ENCODE measurements at places on chromosomes 6 and 20. TPM values are rescaled to one million over a fixed set of nuclear protein-coding genes. Genes with fewer than 3 reads are reported as not detected.

Gene MAFB
- total RNA-seq: 81.5 TPM

Gene SLC16A10
- total RNA-seq: 31.6 TPM

- DNase-seq: no peak
Measured at GRCh38 chr6:112946051-112946450, 598.9 kb downstream of the RFPL4B start.

Gene LCA5
- 1.3 TPM for total RNA-seq

Gene MPIG6B
- total RNA-seq: 4.5 TPM

DNA sequence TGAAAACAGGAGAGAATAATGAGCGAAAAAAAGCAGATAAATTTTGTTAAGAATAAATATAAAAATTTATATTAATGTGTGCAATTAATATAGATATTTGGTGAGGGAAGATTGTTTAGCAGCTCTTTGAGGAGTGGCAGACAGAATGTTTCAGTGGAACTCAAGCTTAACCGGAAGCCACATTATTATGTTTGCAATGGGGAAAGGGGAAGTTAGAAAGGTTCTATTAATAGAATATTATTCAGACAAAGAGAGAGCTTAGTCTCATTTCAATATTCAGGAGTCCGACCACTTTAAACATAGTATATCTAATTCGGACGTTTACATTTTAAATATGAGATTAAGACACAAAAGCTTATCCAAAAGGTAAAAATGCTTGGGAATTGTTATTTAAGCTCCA lies 81.6 kb upstream of the KHDRBS2 start:
- DNase-seq: no peak

- no peak for DNase-seq
Measured at GRCh38 chr20:62815066-62815991, 1.5 kb upstream of the COL9A3 start.

Gene TBP
- 23.8 TPM for total RNA-seq

Gene PRDM13
- total RNA-seq: not detected

GRCh38 chr6:10033223-10033829 lies 381.5 kb downstream of the TFAP2A start:
- DNase-seq: no peak

DNA sequence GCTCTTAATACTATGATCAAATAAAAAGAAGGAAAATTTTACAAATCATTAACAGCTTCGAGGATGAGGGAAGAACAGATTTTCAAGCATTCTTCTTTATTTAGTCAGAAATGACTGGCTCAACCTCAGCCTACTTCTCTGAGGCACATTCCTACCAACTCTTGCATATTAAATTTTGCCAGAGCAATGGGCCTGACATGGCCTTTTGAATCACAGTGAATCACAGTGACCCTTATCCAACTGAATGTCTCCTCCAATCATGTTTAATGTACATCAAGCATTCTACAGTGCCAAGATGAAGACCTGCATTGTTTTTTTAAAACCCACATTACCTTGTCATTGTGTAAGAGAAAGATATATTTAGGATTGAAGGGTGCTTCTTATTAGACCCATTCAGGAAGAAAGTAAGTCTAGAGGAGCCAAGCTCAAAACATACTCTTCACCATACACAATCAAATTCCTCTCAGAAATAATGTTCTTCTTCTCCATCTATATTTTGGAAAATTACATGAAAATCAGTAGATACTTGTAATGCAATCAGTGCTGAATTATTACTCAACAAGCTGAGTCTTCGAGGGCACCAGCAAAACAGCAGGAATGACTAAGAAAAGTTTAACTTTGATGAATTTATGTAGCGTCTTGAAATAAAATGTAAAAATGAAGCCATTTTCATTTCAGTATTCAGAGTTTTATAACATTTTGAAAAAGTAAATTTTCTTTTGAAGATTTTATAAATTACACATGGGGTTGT lies 44.1 kb upstream of the MOXD1 start:
- no peak for DNase-seq

DNA sequence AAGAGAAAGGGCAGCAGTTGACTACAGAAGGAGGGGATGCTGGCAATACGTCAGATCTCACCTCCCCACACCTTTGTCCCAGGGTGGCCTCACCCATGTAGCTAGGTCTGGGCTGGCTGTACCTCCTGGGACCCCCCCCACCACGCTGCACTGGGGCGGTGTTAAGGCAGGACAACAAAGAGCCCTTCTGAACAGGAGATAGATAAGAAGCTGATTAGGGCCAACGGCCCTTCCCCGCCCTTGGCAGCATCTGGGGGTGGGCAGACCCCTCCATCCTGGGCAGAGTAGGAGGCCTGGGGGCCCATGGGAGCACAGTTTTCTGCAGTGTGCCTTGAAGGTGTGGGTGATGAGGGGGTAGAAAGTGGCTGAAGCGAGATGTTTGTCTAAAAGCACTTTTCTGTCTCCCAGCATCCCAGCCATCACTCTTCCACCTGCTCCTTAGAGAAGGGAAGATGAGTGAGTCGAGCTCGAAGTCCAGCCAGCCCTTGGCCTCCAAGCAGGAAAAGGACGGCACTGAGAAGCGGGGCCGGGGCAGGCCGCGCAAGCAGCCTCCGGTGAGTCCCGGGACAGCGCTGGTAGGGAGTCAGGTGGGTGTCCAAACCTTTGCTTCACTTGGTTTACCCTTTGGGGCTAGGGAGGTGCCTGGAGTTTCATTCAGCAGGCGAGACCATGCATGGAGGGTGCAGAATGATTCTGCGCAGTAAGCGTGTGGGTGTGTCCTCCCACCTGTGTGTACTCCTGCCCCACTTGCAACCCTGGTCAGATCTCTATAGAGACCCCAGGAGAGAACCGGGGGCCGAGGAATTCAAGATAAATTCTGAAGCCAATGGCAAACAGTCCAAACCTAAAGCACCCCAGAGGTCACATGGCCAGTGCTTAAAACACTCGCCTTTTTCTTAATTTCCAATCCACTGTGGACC lies 3.9 kb downstream of the HMGA1 start:
- DNase-seq: no peak

- DNase-seq: no peak
Measured at GRCh38 chr6:70409216-70409615, 4.1 kb upstream of the FAM135A start.

Gene BCAS1
- total RNA-seq: 2.1 TPM

- no peak for DNase-seq
Measured at GRCh38 chr6:73558624-73559398, 38.0 kb upstream of the EEF1A1 start.

GRCh38 chr6:30769088-30769852 lies 24.9 kb upstream of the IER3 start:
- no peak for DNase-seq

DNA sequence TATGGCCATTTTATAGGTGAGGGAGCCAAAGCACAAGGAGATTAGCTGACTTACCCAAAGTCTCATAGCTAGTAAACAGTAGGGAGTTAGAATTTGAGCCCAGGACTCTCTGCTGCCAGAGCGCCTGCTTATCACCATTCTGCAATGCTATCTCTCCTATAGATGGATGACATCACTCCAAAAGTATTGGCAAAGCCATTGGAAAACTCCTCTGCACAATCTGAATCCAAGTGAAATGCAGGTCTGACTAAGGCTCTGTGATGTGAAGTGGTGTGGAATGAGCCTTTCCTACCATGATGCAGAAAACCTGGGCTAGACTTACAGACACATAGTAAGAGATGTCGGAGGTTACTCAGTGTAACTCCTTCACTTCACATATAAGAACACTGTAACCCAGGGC lies 106.3 kb downstream of the GRM1 start:
- DNase-seq: no peak

Gene KCNK15
- total RNA-seq: 1.4 TPM

Gene TMEM244
- not detected for total RNA-seq

Gene LHFPL5
- not detected for total RNA-seq

Gene LRRC73
- total RNA-seq: 0.34 TPM

DNA sequence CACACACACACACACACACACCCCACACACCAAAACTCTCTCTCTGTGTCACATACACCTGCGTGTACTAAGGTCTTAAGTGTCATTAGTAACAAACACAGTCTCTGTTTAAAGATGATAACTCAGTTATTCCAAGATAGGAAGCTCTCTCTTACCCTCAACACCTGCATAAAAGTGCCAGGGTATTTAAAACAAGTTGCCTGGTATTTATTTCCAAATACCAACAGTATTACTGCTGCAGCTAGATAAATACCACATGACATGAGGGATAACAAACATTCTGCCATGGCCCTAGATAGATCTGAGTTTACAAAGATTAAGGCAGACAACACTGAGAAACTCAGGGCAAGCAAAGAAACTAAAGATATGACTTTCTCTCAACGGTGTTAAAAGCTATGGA lies 118.5 kb downstream of the SIM1 start:
- DNase-seq: no peak

DNA sequence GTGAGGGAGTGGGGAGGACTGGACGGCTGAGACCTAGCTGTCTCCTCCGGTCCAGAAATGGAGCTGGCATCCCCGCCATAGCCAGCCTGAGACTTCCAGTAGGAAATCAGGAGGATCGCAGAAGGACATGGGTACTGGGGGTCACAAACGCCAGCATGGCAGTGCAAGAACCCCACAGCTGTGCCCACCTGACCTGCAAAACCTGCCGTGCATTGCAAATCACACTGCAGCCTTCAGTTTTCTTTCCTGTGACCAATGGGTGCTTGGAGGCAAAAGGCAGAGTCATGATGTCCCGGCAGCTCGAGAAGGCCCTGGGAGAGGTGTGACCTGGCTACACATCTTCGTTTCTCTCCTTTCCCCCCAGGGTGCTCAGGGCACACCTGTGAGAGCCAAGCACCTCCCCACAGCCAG lies 23.3 kb upstream of the PHACTR3 start:
- DNase-seq: no peak

DNA sequence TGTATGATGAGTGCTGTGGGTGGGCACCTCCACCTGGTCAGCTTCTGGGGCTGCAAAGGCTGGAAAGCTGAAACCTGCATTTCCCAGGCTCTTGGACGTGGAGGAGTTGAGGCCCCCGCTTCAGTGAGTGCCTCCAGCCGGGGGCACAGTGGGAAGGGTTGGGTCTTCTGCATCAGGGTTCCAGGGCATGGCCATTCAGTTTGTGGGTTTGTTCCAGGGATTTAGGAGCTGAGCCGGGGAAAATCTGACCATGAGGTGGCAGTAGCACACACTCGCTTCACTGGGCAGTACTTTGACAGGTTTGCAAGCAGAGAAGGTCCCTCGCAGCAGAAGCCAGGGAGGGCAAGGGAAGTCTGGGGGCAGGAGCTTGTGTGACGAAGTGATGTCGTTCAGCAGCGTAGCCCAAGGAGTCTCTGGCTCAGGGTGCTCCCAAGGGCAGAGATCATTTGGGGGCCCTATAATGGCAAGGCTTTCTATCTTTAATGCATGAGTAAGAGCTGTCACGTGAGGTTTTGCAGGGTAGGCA lies 69.5 kb upstream of the SULF2 start:
- no peak for DNase-seq

DNA sequence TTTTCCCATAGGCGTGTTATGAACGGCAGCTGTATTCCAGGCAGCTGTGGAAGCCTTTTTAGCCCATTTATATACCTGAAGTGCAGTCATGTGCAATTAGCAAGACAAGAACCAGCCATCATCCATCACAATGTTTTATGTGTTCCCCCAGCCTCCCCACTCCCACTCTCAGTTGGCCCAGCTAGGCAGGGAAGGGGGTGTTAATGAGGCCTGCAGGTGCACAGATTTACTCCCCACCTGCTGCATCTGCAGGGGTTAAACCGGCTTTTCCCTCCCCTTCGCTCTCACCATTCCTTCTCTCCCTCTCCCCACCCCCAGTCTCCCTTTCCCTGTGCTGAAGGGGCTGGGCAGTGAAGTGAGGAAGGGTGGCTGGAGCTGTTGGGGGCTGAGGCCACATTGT lies 149.8 kb upstream of the AKAP12 start:
- DNase-seq: no peak

Gene ASIP
- not detected for total RNA-seq

Gene FAM217A
- total RNA-seq: not detected

DNA sequence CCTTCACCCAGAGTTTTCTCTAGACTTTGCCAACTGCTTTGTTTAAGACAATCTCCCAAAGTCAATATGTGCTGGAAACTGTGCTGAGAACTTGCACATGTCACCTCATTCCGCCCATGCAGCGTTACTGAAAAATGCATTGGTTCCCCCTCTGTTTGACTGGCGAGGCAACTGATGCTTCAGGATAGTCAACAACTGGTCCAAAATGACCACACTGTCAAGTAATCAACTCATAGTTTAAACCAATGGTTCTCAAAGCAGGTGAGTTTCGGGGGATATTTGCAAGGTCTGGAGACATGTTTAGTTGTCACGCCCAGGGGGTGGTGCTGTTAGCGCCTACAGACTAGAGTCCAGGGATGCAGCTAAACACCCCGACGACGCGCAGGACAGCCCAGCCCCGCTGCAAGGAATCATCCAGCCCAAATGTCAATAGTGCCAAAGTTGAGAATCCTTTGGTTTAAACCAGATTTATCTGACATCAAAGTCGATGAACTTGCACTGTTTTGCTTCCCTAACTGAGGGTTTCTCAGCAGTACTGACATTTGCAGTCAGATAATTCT lies 170.0 kb downstream of the ZNF217 start:
- DNase-seq: no peak

DNA sequence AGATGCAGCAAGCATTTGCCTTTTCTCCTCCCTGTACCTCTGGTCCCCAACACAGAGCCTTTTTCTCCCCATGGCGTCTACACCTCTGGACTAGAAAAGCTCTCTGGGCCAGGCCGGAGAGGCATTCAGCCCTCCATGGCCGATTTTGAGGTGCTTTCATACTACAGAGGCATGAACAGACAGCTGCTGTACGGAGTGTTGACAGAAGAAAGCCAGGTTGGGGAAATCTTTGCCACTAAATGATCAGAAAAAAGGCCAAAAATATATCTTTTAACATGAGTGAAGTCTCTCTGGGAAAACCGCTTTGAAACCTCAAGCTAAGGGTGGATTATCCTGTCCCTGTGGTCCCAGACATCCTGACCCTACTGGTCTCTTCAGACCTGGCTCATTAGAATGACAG lies 94.0 kb downstream of the TMEM170B start:
- no peak for DNase-seq

- DNase-seq: no peak
Measured at GRCh38 chr6:99613409-99613704, 6.7 kb downstream of the PRDM13 start.

DNA sequence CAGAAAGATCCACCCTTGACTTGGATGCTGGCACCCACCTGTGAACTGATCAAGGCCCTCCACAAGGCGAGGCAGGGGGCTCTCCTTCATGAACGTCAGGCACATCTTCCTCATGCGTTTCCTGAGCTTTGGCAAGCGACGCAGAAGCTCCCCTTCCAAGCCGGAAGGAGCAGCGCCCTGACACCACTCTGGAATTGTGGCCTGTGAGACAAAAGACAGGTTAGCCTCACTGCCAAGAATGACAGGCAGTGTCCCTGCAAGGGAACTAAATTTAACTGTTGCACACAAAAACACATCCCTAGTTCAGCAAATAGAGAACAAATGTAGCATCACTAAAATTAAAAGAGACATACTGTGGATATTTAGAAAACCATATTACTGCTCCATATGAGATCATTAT lies 42.0 kb upstream of the LYRM2 start:
- DNase-seq: no peak
